Dermis microvascular lymphatic vessel endothelial cell (primary cell): ENCODE measurements at places on chromosomes 1 and 21. TPM values are rescaled to one million over a fixed set of nuclear protein-coding genes. Genes with fewer than 3 reads are reported as not detected.

TEDDM1 gene
- total RNA-seq: not detected in 2 replicates

PIP5K1A gene
- 32.6 and 44.3 TPM in 2 replicates for total RNA-seq

PERM1 gene
- total RNA-seq: not detected in 2 replicates

OR2T35 gene
- total RNA-seq: not detected in 2 replicates
